ENCODE measurements at places on chromosomes 11 and 22.
A peak's percentile ranks its signal among the peaks of the same experiment; 100 is the strongest.

DNA sequence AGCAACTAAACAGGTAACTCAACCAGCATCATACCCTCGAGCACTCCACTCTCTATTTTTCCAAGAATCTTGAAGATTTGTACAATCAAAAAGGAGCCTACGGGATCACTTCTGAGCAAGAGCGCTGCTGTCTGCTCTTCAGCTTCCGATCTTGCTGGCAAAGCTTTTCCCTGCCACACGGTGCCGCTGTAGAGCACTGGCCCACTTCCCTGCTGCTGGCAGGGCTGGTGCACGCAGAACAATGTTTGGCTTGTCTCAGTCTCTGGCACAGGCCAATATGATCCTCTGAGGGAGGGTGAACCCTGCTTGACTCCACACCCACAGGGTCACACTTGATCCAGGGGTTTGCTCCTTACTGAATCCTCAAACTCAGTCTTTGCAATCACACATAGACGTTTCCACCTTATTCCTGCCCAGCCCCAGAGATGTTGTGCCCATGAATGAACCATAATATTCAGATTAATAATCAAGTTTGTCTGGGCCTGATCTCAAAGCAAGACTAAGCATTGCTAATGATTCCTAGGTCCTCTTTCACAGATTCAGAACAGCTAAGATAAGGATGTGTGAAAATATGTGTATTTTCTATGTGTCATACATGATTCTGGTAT, 536.6 kb downstream of the SOX6 start:
- no peak for DNase-seq

GRCh38 chr22:41914611-41915034, 251 bp downstream of the SHISA8 start:
- no peak for DNase-seq

GRCh38 chr11:36186340-36187175, 102.7 kb downstream of the COMMD9 start:
- DNase-seq, result peak; percentile 66

DNA sequence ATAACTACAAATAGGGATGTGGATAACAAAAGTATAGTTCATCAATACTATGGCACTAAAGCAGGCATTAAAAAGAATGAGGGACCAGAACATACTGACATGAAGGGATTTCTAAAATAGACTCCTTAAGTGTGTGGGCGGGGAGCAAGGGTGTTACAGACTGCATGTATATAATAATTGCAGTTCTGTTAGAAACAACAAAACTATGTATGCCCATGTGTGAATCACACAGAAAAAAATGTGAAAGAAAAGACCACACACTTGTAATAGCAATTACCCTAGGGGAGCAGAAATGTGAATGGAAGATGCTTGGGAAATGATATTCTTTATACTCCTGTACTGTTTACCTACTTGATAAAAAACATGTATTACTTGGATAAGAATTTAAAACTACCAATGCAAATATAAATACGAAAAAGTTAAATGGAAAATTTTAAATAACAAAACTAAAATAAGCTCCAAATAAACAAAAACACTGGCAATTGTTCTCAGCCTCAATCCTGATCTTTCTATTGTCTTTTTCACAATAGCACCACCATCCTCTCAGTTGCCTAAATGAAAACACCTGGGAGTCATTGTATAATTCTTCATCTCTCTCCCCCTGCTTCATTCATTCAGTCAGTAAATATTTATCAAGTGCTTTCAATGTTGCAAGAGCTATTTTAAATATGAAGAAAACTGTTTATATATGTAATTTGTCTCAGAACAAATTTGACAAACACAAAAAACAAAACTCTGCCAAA, 129.8 kb downstream of the FCHSD2 start:
- DNase-seq, result no peak

- DNase-seq, result no peak
Measured at GRCh38 chr11:991711-992307, 44.7 kb downstream of the MUC6 start.

All from DMS 273 treated with DMSO at 0.1 percent for 48 hours (cell line).